ENCODE measurements at places on chromosomes 11 and 22.

GRCh38 chr22:39635719-39636118 lies 65.2 kb downstream of the CACNA1I start:
- no peak for DNase-seq

DNA sequence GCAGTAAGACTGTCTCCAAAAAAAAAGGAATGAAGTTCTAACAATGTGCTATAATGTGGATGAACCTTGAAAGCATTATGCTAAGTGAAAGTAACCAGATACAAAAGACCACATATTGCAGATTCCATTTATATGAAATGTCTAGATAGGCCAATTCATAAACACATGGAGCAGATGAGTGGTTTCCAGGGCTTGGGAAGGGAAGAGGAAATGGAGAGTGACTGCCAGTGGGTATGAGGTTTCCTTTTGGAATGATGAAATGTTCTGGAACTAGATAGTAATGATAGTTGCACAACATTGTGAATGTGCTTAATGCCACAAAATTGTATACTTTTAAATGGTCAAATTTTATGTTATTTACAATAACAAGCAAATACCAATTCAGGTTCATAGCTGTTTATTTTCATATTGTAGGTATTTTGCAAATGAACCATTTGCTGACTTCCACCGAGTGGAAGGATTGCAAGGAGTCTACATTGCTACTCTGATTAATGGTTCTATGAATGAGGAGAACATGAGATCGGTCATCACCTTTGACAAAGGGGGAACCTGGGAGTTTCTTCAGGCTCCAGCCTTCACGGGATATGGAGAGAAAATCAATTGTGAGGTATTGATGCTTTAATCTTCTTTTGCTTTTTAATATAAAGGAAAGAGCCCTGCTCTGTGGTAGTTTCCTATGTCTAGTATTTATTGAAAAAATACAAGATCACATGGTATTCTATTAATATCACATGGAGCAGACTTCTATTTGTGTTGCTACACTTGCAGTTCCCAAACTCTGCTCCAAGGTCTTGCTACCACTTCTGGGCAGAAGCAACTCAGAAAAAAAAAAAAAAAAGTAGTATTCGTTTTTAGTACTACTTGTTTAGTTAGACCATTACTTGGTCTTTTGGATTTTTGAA lies 67.7 kb upstream of the SORL1-AS1 start:
- no peak for DNase-seq

GRCh38 chr22:48627203-48627602 lies 1200.5 kb downstream of the BRD1 start:
- no peak for DNase-seq

DNA sequence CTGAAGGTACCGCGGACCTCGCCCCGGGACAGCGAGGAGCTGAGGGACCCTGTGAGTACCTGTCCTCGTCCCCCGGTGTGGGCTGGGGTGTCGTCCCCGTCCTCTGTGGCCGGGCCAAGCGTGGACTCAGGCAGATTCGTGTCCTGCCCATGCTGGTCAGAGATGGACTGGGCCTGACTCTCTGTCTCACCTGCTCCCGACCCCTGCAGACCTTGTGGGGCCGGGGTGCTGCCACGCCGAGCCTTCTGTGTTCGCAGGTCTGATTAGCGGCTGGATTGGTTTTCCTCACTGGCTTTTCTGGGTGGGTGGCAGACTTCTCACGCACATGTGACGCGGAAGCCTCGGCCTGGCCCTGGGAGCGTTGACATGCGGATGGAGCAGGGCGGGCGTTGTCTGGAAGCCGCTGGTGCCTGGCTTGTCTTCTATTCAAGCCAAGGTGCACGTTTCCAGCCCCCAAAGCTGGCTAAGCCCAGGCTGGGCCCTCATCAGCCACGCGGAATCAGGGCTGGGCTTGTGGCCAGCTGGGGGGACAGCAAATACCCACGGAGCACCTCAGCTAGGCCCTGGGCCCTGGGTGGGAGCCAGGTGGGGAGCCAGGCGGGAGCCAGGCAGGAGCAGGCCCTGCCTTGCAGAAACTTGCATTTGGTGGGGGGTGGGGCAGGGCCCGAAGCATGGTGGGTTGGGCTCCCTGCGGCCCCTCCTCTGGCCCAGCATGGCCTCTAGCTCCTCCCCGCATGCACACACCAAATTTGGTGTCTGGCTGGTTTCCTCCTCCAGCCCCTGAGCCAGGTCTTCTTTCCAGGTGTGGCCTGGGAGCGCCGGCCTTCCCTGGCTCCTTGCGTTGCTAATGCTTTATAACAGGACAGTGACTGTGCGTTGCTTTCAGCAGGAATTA lies 7.0 kb downstream of the GRAMD4 start:
- DNase-seq: no peak

DNA sequence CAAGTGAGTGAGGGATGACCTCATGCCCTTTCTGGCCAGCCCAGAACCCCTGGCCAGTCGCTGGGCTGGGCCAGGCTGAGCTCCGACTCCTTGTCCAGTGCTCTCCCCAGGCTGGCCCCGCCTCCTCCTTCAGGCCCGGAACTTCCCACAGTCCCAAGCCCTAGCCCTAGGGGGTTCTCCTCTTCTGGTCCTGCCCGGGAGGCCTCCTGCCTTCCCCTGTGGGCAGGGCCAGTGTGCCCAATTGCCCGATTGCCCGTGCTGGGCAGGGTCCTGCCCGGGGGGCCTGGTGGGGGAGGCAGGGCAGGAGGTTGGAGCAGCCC lies 4.2 kb downstream of the TCIRG1 start:
- DNase-seq: no peak

GRCh38 chr11:71425860-71426259 lies 22.3 kb downstream of the DHCR7 start:
- DNase-seq: no peak

GRCh38 chr11:7967097-7967496 lies 1.9 kb upstream of the NLRP10 start:
- DNase-seq: no peak

DNA sequence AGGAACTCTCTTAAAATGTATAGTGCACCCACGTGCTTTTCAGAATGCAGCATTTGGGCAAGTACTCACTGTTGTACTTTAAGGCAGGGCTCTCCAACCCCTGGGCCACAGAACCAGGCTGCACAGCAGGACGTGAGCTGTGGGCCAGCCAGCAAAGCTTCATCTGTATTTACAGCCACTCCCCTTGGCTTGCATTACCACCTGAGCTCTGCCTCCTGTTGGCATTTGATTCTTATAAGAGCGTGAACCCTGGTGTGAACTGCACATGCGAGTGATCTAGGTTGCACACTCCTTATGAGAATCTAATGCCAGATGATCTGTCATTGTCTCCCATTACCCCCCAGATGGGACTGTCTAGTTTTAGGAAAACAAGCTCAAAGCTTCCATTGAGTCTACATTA lies 3.0 kb downstream of the C11orf58 start:
- DNase-seq: no peak

DNA sequence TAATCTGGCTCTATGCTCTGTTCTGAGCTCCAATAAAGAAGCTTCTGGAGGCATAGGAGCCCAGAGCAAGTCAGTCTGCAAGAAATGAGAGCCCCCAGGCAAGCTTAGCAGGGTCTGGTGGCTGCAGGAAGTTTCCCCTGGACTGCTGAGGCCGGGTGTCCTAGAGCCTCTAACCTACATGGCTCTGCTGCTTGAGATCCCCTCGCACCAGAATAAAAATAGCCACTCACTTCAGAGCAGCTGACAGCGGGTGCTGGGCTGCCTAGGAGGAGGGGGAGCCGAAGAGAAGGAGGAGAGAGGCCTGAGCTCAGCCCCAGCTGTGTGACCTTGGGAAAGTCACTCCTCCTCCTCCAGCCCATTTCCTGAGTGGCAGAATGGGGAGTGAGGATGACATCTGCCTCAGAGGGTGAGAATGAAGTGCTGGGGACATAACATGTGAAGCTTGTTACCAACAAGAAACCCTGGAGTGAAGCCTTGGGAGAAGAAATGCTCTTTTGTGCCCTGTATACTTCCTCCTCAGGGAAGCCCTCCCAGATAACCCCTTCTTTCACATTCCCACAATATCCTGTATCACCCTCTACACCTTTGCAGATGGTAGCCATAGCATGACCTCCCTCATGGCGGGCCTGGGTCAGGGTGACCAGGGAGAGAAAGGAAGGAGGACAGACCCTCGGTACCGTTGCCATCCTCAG lies 3.6 kb upstream of the INPP5J start:
- DNase-seq: no peak

GRCh38 chr22:35113341-35113740 lies 47.4 kb downstream of the ISX start:
- DNase-seq: no peak

DNA sequence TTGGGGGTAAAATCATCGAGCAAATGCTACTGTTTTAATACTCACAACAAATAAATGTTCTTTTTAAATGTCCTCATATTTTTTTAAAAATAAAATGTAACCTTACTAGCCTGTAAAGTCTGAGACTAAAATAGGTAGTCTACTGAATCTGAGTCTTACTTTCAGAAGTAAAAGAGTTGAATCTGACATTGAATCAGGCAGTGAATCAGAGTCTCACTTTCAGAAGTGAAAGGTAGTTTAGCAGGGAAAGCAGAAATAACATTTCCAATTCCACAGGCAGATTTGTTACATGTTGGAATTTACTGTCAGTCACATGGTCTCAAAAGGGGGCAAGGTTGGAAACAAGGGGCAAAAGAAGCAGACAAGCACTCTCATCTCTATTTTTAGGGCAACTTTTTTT lies 143.0 kb downstream of the ELP4 start:
- no peak for DNase-seq

DNA sequence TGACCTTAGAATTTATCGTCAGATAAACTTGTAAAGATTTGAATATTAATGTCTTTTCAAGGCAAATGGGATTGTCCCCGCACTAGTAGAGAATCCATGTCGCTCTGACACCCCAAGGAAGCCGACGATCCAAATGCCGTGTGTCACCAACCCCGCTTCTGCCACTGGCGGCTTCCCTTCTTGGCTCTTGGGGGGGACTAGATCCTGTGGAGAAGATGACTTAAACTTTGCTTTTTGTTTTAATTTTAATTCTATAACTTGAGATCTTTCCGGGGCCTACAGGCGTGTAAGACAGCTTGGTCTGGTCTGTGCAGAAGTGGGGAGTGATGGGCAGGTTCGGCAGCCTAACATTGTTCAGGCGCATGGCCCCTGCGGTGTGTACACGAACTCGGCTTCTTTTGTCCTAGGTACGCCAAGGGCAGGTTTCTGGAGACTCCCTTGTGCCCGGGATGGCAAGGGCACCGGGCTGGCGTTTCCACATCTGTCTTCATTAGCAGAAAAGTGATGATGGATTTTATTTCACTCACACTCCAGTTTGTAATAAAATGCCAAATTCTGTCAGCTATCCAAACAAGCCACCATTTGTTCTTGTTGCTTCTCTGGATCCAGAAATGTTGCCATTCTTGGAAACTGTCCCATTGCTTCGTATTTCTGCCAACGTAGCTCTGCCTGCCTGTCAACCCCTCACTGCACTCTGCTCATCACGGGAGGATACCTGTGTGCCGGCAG lies 6.7 kb downstream of the YDJC start:
- DNase-seq: no peak

DNA sequence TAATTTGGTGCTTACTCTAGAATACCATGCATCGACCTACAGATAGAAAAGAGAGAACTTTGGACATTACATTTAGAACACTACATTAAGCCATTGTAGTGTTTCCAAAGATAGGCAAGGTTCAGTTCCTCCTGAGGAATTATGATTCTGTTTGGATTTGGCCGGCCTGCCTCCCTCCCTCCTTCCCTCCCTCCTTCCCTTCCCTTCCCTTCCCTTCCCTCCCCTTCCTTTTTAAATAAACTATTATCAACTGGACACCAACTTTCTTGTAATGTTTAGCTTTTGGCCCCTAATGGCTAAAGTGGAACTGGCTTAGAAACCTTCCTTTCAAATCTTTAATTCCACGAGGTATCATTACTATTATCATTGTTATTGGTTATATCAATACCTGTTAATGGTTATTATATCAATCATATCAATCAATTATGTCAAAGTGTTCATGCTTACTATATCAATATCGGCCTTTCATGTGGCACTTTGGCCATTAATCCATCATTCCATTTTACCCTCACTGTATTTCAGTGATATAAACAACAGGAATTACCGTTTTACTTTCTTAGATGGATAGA lies 60.4 kb downstream of the TECTA start:
- DNase-seq: no peak

GRCh38 chr11:131814108-131814507 lies 443.7 kb downstream of the NTM start:
- DNase-seq: no peak

- no peak for DNase-seq
Measured at GRCh38 chr11:18844753-18845367, 53.3 kb upstream of the PTPN5 start.

GRCh38 chr11:64996710-64997380 lies at the start of gene BATF2:
Gene BATF2 (minus strand): TSS chr11:64996971. CDS start chr11:64996914, 57 bp downstream.
- DNase-seq: no peak

DNA sequence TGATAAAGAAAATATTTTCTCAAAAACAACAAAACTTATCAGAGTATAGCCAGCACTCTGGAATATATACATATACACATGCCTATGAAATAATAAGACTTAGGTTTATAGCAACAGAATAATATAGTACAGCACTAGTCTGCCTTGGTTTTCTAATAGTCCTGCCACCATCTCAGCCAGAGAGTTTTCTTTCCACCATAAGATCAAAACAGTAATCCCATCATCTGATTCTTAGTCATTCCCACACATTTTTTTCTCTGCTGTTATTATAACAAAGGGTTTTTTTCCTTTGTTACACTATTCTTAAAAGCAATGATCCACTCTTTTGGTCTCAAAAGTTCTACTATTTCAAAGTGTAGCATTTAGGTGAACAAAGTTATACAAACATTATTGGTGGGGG lies 15.1 kb downstream of the MTMR2 start:
- DNase-seq: no peak

DNA sequence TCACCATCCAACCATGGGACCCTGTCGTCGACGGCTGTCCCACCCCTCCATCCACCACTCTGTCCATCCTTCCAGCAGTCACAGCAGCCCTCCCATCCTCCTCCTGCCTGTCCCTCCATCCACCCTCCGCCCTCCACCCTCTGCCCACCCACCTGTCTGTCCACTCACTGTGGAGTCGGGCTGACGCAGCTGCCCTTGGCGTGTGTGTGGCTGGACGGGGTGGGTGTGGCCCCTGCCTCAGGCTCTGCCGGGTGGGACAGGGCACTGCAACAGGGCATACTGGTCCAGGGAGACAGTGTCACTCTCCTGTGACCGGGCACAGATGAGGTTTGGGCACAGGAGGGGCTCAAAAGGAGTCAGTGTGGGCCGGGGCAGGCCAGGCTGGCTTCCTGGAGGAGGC lies 1.9 kb downstream of the PKP3 start:
- DNase-seq: no peak

GRCh38 chr11:117483372-117483771 lies 155.7 kb downstream of the CEP164 start:
- DNase-seq: no peak

DNA sequence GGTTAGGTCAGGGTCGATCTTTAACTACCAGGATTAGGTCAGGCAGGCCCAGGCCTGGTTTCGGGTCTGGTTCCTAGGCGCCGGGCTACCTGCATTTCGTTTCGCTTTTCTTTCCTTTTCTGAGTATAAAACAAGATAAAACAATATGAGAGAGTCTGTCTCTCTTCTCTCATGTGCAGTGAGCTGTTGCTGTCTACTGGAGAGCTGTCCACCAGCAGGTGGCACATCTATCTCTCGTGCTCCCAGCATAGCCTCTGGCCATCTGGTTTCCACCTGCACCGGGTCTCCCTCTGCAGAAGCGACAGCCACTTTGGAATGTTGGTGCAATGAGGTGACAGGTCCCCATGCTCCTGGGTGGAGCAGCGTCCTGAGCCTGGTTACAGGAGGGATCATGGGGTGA lies 27.6 kb downstream of the RIBC2 start:
- peak; percentile 38 for DNase-seq

- DNase-seq: no peak
Measured at GRCh38 chr11:47667135-47667534, 24.8 kb upstream of the MTCH2 start.

Data from activated T-cell treated with anti-CD3 and anti-CD28 coated beads, Interleukin-2, amount 50 U/mL, for 1 hour (primary cell).